ENCODE measurements at places on chromosomes 1 and 21. TPM values are rescaled to one million over a fixed set of nuclear protein-coding genes. Genes with fewer than 3 reads are reported as not detected.

OR2W3 gene
- total RNA-seq: not detected

POGK gene
- 37.2 TPM for total RNA-seq

KCNJ9 gene
- not detected for total RNA-seq

USP16 gene
- 30.7 TPM for total RNA-seq

ADAMTS5 gene
- total RNA-seq: 2.9 TPM

DNA sequence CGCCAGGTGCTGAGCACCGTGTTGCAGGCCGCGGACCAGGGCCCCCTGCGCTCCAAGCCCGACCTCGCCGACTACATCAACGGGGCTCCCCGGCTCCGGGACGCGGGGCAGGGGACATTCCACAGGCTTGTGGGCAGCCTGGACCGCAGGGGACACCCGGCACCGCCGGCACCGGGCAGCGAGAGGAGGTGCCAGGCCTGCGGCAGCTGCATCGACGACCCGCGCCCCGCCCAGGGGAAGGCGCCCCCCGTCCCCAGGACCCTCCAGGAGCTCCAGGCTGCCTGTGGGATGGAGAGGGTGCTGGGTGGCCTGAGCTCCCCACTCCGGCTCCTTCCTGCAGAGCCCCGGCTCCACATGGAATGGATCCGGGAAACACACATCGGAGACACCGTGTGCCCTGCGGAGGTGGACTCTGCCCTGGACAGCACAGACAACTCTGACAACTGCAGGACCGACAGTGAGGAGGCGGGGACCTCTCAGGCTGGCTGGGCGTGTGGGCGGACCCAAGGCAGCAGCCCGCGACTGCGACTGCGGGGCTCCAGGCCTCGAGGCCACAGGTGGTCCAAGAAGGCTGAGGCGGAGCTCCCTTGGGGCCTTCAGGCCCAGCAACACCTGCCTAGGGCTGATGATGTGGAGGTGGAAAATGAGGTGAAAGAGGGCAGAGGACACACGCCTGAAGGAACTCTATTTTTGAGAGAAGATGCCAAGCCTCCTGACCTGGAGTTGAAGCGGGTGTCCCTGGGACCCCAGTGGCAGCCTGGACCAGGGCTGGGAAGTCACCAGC, 22.8 kb downstream of the KIAA1614 start:
- H3K36me3 ChIP-seq: no peaks in the 10 kb centered on the region
- no peak overlapping the region for H3K27ac ChIP-seq
- no peaks in the 10 kb centered on the region for H3K27me3 ChIP-seq
- H3K4me3 ChIP-seq: no peak overlapping the region
- DNase-seq: peak; percentile 53
- no peaks in the 10 kb centered on the region for H3K4me1 ChIP-seq

DNA sequence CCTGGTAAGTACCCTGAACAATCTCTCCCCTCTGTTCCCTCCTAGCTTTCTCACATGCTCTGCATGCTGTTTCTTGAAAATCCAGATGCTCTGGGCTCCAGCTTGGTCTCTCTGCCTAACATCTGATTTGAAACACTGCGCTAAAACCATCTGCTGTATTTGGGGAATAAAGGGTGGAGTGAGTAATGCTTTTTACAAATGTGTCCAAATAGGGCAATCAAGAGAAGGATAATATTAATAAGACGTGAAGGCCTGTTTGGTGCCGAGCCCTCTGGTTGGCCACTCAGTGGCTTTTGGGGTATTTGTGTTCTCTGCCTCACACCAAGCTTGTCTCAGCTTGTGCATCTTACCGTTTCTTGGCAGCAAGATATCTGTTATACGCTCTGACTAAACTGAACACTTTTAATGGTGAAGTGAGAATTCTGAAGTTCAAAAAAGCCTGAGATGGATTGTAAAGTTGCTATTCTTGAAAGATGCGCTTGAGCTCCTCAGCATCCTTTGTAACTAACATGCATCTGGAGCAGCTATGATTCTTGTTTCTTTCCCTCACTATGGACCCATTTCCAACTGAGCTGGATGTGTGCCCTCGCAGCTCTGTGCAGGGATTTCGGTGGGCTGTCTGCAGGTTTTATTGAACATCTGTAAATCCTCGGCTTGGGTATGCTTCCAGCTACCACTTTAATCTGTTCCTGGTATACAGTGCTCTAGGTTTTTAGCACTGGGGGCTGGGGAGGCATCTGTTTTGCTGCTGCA, 269.4 kb downstream of the RWDD3 start:
- H3K4me3 ChIP-seq: no peak overlapping the region
- no peaks in the 10 kb centered on the region for H3K4me1 ChIP-seq
- no peaks in the 10 kb centered on the region for H3K36me3 ChIP-seq
- no peaks in the 10 kb centered on the region for H3K27me3 ChIP-seq

DNA sequence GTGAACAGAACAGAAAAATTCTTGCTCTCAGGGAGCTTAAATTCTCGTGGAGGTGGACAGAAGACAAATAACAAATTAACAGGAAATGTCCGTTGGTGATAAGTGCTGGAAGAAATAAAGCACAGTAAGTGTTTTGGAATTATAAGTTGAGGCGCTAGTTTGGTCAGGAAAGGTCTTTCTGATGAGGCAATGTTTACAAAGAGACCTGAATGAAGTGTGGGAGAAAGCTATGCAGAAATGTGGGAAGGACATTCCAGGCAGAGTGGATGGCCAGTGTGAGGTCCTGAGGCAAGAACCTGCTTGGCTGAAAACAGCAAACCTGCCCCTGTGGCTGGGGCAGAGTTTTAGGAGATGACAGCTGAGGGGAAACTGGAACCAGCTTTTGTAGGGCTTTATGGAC, 23.3 kb downstream of the NGF start:
- no peak overlapping the region for H3K4me3 ChIP-seq
- H3K27ac ChIP-seq: no peak overlapping the region
- DNase-seq: peak; percentile 20

- peaks cover 16% of the 10 kb centered on the region for H3K27me3 ChIP-seq
- no peak overlapping the region for H3K4me3 ChIP-seq
- H3K27ac ChIP-seq: no peak overlapping the region
- H3K4me1 ChIP-seq: peaks cover 5% of the 10 kb centered on the region
- H3K36me3 ChIP-seq: no peaks in the 10 kb centered on the region
These were observed 7.0 kb downstream of the TAS1R2 start for GRCh38 chr1:18852501-18852900.

DNA sequence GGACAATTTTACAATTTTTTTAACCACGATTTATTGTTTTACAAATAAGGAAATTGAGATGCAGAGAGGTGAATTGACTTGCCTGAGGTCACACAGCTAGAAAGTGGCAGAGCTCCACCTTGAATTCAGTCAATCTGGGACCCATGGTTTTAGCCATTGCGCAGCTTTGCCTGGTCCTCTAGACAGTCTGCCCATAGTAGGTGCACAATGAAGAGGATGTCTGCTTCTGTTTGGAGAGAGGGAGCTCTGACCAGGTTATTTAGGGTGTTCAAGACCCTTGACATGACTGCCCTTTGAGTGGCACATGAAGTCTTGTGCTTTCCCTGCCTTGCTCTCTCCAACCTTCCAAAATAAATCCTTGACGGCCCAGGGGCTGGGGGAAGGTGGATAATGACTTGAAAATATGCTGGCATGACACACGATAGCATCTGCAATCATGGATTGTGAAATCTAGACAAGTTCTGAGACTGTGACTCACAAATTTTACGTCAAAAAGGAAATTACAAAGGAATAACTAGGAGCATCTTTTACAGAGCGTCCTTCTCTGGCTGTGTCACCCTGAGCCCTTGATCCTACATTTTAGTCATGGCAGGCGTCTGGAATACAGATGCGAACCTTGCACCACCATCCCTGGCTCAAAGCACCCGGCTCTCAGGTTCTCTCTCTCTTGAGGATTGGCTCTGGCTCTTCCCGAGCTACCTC, 26.2 kb upstream of the ID3 start:
- H3K27me3 ChIP-seq: no peaks in the 10 kb centered on the region
- H3K27ac ChIP-seq: peak overlapping the region; percentile 49
- H3K36me3 ChIP-seq: no peaks in the 10 kb centered on the region
- H3K4me3 ChIP-seq: no peak overlapping the region

DNA sequence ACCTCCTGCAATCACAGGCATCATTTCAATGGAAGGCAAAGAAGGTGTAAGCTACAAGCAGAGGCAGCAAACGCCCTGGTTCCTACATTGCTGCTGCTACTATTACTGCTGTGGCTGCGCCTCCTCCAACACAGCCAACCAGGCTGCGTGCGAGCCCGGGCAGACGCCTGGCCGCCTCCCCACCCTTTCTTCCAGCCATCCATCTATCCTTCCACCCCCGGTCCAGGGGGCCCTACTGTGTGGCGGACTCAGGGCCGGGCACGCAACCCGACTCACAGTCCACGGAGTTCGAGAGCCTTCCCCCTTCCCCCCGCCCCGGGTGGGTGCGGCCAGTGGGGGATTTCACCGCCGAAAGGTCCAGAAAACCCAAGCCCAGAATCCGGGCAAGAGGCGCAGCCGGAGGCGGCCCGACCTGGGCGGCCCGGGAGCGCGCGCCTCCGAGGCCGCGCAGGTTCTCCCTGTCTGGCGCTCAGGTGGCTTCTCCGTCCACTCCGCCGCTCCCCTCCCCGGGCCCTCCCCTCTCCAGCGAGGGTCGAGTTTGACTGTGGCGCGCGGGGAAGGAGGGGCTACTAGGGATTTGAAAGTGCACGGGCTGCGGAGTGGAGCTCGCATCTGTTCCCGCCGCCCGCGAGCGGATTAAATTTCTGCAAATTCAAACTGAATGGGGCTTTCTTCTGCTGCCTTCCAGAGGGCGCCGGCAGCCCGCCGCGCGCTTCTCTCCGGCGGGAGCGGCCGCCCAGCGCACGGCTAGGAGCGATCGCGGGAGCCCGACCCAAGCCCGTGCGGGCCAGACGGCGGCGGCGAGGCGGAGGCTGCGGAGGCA, at the start of gene HUNK:
Gene HUNK, plus strand, starts transcription at position 569 of the 823 bp plus-strand sequence. CDS start 655 bp downstream, outside the sequence.
- H3K27me3 ChIP-seq: no peaks in the 10 kb centered on the region
- H3K27ac ChIP-seq: peak within 1 kb of the TSS; percentile 79
- peak within 1 kb of the TSS; percentile 86 for H3K4me3 ChIP-seq
- H3K4me1 ChIP-seq: peaks cover 11% of the 10 kb centered on the region
- no peaks in the 10 kb centered on the region for H3K36me3 ChIP-seq
- DNase-seq: peak; percentile 76

GRCh38 chr1:169475806-169476387, 9.8 kb downstream of the SLC19A2 start:
- H3K4me3 ChIP-seq: no peak overlapping the region
- no peaks in the 10 kb centered on the region for H3K36me3 ChIP-seq
- H3K27ac ChIP-seq: no peak overlapping the region
- H3K27me3 ChIP-seq: no peaks in the 10 kb centered on the region
- peaks cover 10% of the 10 kb centered on the region for H3K4me1 ChIP-seq

- H3K27ac ChIP-seq: no peak overlapping the region
- H3K4me1 ChIP-seq: no peaks in the 10 kb centered on the region
- DNase-seq: no peak
- H3K36me3 ChIP-seq: no peaks in the 10 kb centered on the region
- H3K4me3 ChIP-seq: no peak overlapping the region
These were observed 272.9 kb downstream of the NEGR1 start for GRCh38 chr1:72009173-72010093.

- H3K27me3 ChIP-seq: no peaks in the 10 kb centered on the region
- no peaks in the 10 kb centered on the region for H3K36me3 ChIP-seq
- H3K4me3 ChIP-seq: no peak overlapping the region
- H3K4me1 ChIP-seq: peaks cover 79% of the 10 kb centered on the region
- DNase-seq: peak; percentile 59
- peak overlapping the region; percentile 70 for H3K27ac ChIP-seq
These were observed 14.8 kb downstream of the BCAR3 start for GRCh38 chr1:93666613-93667384.

GRCh38 chr1:6148497-6149241, 31.5 kb downstream of the CHD5 start:
- H3K36me3 ChIP-seq: no peaks in the 10 kb centered on the region
- no peak overlapping the region for H3K27ac ChIP-seq
- no peak overlapping the region for H3K4me3 ChIP-seq
- DNase-seq: peak; percentile 84
- H3K27me3 ChIP-seq: peaks cover 17% of the 10 kb centered on the region

DNA sequence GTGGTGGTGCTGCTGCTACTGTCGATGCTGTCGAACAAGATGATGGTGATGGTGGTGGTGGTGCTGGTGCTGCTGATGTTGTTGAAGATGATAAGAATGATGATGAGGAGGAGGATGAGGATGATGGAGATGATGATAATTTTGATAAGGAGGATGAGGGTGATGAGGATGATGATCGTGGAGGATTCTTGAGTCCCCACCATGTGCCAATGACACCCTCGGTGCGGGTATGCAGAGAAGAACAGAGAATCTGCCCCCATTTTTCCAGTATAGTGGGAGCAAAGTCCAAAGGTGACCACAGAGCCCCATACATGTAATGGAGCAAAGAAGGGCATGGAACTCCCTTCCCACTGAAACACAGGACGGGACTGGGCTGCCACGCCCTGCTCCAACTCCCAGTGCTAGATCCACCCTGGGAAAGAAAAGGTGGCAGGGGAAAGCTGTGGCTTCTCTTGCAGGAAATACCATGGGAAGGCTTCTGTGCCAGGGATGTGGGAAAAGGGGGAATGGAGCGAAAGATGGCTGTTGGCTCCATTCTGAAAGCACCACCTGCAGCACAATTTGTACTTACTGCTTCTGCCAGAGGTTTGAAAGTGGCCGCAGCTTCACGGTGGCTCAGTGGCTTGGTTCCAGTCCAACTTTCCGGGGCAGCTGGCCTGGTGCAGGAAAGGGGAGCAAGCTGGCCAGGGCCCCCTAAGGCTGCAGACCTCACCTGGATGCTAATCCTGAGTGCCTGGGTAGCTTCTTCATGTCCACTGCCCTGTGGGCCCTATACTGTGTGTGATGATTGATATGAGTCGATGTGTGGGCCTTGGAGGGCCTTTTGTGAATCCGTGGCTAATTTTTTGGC, 387.2 kb upstream of the VAMP3 start:
- peaks cover 8% of the 10 kb centered on the region for H3K4me1 ChIP-seq
- no peak for DNase-seq
- H3K27me3 ChIP-seq: no peaks in the 10 kb centered on the region
- no peak overlapping the region for H3K27ac ChIP-seq
- H3K4me3 ChIP-seq: no peak overlapping the region

DNA sequence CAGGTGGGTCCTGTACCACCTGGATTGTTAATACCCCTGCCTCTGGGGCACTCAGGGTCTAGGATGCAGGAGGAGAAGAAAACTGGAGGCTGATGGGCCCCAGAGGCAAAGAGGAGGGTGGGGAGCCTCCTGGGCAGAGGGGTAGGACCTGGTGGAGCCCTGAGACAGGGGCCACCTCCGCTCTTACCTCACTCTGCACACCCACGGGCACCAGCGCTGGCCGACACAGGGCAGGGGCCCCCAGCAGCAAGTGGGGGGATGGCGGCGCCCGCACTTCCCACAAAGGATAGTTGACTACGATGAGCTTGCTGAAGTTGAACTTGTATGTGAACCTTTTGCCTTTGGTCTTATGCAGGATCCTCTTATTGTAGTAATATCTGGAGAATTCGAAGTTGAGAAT, 1.1 kb downstream of the ETV3L start:
- H3K27ac ChIP-seq: no peak overlapping the region
- H3K36me3 ChIP-seq: no peaks in the 10 kb centered on the region
- no peaks in the 10 kb centered on the region for H3K4me1 ChIP-seq
- H3K4me3 ChIP-seq: no peak overlapping the region

DNA sequence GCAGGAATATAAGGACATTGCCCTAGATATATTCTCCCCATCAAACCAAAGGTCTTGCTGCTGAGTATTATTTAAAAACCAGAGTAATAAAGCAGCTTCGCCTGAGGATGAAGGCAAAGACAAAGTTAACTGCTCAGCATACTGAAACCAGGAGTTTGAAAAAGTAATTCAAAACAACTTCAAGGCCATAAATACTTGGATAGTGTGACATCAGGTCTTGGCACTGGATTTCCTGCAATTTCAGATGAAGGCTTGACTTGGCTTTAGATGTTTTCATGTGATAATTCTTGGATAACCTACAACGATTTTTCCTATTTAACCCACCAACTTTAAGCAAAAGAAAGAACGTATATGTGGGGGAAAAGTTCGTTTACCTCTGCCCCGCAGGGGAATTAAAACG, 10.6 kb downstream of the SOD1 start:
- H3K4me1 ChIP-seq: no peaks in the 10 kb centered on the region
- H3K27ac ChIP-seq: no peak overlapping the region
- no peak overlapping the region for H3K4me3 ChIP-seq
- H3K36me3 ChIP-seq: no peaks in the 10 kb centered on the region
- no peaks in the 10 kb centered on the region for H3K27me3 ChIP-seq
